NCI-H1694 treated with DMSO at 0.1 percent for 48 hours (cell line): ENCODE measurements at places on chromosomes 12 and 14.

DNA sequence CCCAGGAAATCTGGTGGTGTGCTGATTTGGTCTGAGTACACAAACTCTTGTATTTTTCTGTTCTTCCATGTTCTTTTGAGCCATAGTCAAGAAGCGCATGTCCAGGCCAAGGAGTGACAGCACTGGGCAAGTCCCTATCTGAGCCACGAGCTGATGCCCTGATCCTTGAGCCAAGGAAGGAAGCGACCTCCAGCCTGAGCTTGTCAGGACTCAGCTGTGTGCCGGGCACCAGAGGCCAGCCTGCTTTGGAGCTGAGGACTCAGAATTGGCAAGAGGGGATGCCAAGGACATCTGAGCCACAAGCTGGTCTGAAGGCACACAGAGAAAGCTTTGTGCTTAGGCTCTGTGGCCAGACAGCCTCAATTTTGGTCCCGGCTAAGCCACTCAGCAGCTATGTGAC, 52.6 kb downstream of the GALNT16 start:
- DNase-seq: no peak

- DNase-seq: no peak
These were observed 84.3 kb upstream of the NCOR2 start for GRCh38 chr12:124651516-124652273.

DNA sequence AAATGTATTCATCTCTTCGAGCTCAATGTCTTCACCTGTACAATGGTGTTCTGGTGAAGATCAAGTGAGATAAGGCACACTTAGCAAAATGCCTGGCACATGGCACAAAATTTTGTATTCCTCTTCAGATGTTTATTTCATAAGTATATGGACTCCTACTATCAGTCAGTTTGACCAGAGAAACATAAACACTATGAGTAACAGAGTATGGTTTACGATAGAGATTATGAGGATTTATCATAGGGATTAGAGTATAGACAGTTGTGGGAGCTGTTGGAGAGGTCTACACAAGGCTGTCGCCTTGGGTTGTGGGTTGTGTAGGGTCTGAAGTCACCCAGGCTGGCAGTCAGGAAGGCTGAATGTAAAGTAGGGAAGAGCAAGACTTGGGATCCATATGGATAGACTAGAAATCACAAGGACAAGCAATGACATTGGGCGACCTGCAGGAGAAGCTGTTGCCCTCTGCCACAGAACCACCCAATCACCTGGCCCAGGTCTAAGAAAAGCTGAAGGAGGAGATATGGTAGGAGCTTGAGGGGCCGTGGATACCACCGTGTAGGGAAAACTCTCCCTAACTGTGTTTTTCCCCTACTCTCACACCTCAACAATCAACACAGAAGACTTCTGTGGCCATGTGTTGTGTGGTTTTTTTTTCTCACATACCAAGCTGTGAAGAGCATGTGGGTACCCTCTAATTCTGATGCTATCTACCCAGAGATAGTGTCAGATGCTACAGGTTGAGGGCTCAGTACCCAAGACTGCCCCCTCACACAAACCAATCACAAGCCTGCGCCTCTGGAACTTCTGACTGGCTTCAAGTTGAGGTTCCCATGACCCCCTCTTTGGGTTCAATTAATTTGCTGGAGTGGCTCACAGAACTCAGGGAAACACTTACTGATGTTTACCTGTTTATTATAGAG, 27.2 kb upstream of the RESF1 start:
- no peak for DNase-seq

DNA sequence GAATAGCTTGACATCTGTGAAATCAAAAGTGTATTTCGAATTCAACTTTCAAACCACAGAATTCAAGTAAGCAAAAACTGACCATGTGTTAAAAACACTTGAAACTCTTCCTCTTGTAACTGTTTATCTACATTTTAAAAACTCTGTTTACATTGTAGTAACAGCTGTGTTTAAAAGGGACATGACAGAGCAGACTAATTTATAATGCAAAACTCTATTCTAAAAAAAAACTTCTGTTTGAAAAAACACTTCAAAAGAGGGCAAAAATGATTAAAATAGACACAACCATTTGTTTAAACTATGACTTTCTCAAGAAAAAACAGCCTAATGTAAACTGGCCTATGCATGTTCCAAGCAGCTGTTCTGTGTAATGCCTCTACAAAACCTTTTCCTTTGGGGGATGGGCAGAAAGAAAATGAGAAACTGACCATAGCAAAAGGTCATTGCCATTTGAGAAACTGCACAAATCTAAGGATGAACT, 149.1 kb upstream of the HMGA2 start:
- no peak for DNase-seq

DNA sequence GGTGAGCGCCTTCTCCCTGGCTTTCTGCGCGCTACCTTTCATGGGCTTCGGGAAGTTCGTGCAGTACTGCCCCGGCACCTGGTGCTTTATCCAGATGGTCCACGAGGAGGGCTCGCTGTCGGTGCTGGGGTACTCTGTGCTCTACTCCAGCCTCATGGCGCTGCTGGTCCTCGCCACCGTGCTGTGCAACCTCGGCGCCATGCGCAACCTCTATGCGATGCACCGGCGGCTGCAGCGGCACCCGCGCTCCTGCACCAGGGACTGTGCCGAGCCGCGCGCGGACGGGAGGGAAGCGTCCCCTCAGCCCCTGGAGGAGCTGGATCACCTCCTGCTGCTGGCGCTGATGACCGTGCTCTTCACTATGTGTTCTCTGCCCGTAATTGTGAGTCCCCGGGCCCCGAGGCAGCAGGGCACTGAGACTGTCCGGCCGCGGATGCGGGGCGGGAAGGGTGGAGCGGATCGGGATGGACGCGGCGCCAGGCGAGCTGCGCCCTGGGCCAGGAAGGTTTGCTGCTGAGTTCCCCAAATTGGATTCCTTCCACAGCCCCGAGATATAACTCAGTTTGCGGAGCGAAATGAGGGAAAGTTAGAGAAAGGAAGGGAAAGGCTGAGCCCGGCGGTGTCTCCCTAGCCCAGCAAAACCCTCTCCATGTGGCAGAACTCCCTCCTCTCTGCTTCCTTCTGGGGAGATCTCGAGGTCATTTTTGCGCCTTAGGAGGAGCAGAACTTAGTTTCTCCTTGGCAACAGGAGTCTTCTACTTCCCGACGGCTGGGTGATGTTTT, 972 bp downstream of the PTGDR start:
- DNase-seq: peak; percentile 3
